ENCODE measurements at places on chromosomes 16 and 17.

- no peak overlapping the region for H3K27ac ChIP-seq
- no peaks in the 10 kb centered on the region for H3K27me3 ChIP-seq
- no peaks in the 10 kb centered on the region for H3K36me3 ChIP-seq
- no peak overlapping the region for H3K4me3 ChIP-seq
- no peaks in the 10 kb centered on the region for H3K4me1 ChIP-seq
These were observed 30.9 kb downstream of the SOCS1 start for GRCh38 chr16:11224894-11225676.

GRCh38 chr17:80761110-80761871 is 216.7 kb downstream of the RPTOR start:
- no peaks in the 10 kb centered on the region for H3K27me3 ChIP-seq
- H3K27ac ChIP-seq: peak overlapping the region; percentile 86
- DNase-seq: no peak

GRCh38 chr17:48718761-48719641 is 3.3 kb downstream of the PRAC1 start:
- H3K36me3 ChIP-seq: no peaks in the 10 kb centered on the region
- H3K27me3 ChIP-seq: peaks cover 94% of the 10 kb centered on the region
- peak overlapping the region; percentile 79 for H3K4me3 ChIP-seq
- H3K27ac ChIP-seq: peak overlapping the region; percentile 98
- DNase-seq: no peak
- H3K4me1 ChIP-seq: peaks cover 36% of the 10 kb centered on the region

GRCh38 chr17:82287868-82288801 is 14.6 kb upstream of the CSNK1D start:
- no peaks in the 10 kb centered on the region for H3K36me3 ChIP-seq
- DNase-seq: no peak
- no peak overlapping the region for H3K27ac ChIP-seq
- no peak overlapping the region for H3K4me3 ChIP-seq
- H3K4me1 ChIP-seq: peaks cover 16% of the 10 kb centered on the region
- no peaks in the 10 kb centered on the region for H3K27me3 ChIP-seq

DNA sequence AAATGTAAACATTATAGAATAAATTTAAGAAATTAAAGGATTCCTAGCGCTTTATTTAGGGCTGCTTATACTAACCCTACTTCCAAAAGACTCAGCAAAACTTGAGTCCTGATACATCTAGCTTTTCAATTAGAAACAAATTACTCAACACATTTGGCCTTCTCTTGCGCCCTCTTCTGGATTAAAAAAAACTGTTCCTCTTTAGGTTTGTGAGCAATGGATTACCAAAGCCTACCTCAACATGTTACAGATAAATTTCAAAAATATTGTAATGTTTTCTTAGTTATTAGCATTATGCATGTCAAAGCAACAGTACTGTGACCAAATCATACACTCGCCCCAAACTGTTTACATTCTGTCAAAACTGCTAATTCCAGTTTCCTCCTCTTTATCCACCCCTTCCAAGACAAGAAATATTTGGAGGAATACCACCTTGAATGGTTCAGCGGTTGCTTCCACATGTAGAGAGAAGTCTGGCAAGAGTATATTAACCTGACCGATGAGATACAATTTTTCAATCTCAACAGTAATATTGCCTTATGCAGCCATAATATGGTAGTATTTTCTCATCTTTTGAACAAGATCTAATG is 2.7 kb downstream of the NUFIP2 start:
- peak overlapping the region; percentile 97 for H3K27ac ChIP-seq
- H3K4me1 ChIP-seq: peaks cover 42% of the 10 kb centered on the region
- peak overlapping the region; percentile 87 for H3K4me3 ChIP-seq
- no peaks in the 10 kb centered on the region for H3K27me3 ChIP-seq

DNA sequence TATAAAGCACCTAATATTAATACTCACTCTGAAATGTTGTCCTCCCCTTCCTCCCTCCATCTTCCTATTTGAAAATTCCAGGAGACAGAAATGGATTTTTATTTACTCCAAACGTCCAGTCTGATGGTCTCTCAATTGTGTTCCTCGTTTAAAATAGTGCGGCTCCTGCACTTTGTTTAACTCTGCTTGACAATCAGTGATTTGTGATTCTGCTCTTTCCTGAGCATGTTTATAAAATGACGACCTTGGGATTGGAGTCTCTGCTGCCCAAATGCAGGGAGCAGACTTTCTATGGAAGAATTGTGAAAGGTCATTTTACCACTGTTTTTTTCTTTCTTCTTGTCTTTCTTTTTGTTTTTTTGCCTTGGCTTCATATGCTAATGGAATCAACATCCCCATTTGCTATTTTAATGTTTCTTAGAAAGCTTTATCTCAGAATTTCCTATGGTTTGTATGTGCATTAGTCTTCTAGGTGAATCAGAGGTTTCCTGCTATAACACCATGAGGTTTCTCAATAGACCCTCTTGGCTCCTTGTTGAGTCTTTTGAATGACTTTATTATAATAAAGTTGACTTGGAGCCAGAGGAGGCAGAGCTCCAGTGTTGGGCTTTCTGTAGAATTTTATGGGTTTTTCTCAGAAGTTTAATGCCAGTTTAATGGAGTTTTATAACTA is 376.5 kb downstream of the CDH11 start:
- no peak overlapping the region for H3K27ac ChIP-seq
- H3K27me3 ChIP-seq: peaks cover 10% of the 10 kb centered on the region
- no peak for DNase-seq

DNA sequence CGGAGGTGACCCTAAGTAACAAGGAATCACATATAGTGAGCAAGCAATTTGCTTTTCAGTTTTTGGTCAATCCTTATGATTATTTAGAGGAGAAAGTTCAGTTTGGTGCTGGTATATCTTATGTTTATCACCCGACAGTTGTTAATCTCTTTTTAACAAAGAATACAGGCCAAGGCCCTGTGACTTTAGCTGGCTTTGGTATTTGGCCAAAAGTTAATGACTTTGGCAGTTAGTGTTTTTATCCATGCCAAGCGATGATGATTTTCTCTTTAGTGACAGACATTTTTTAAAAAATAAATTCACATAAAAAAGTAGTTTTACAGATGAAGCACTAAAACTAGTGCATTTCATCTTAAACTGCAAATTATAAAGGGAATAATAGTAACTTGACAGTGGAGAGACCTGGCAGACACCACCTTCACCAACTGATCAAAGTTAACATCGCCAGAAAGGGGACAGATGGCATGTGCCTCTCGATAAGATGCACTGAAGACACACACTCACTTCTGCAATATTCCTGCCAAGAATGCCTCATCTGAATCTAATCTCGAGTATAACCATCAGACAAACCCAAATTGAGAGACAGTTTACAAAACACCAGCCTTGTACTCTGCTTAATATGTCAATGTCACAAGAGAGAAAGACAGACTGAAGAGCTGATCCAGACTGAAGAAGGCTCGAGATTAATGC is 6.9 kb downstream of the DEXI start:
- H3K27ac ChIP-seq: no peak overlapping the region
- no peak for DNase-seq
- peaks cover 23% of the 10 kb centered on the region for H3K4me1 ChIP-seq
- no peaks in the 10 kb centered on the region for H3K27me3 ChIP-seq

DNA sequence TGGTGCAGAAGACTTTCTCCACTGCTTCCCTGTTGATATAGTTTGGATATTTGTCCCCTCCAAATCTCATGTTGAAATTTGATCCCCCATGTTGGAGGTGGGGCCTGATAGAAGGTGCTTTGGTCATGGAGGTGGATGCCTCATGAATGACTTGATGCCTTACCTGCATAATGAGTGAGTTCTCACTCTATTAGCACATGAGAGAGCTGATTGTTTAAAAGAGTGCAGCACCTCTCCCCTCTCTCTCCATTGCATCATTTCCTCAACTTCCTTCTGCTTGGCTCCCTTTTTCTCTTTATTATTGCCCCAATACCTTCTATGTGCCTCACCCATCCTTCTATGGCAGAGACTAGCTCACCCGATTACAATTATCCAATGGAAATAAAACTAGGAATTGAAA is 90.8 kb upstream of the COX10 start:
- no peak overlapping the region for H3K4me3 ChIP-seq
- no peak overlapping the region for H3K27ac ChIP-seq
- no peaks in the 10 kb centered on the region for H3K27me3 ChIP-seq
- peaks cover 6% of the 10 kb centered on the region for H3K36me3 ChIP-seq

DNA sequence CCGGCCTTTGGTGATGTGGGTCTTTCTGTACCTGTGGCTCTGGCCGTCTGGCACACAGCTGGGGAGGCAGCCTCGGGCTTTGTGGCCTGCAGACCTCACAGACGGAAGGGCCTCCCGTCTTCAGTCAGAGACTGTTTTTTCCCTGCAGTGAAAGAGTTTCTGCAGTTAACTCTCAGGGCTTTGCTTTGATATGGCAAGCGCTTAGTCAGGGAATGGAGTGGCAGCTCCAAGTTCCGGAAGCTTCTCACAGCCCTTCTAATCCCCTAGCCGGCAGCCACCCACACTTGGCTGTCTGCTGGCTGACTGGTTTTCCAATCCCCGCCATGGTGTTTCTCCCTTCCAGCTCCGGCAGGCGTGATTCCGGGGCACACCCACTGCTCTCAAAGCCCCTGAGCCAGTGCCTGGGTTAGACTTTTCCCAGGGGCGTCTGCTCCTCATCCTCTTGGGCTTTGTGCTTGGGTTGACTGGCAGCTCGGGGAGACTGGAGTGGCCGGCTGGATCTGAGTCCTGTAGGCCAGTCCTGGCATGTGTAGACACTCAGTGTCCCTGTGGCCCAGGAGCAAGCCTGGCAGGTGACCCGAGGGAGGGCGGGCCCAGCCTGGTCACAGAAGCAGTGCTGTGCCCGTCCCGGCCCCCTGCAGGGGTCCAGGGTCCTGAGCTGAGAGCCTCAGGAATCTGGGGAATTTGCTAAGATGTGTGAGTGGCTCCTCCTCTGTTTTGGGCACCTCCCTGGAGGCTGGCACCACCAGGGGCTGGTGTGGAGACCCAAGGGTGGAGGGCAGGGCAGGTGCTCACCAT is 29.9 kb downstream of the BAIAP2 start:
- peaks cover 16% of the 10 kb centered on the region for H3K36me3 ChIP-seq
- H3K4me3 ChIP-seq: no peak overlapping the region
- peaks cover 40% of the 10 kb centered on the region for H3K4me1 ChIP-seq
- peak overlapping the region; percentile 79 for H3K27ac ChIP-seq
- DNase-seq: no peak

GRCh38 chr17:43614561-43614960 is 47.2 kb downstream of the MEOX1 start:
- H3K27me3 ChIP-seq: no peaks in the 10 kb centered on the region
- no peak overlapping the region for H3K4me3 ChIP-seq
- H3K36me3 ChIP-seq: no peaks in the 10 kb centered on the region
- H3K4me1 ChIP-seq: peaks cover 2% of the 10 kb centered on the region
- H3K27ac ChIP-seq: no peak overlapping the region
- no peak for DNase-seq

GRCh38 chr16:79980650-79981521 is 380.3 kb upstream of the MAF start:
- H3K4me3 ChIP-seq: no peak overlapping the region
- H3K36me3 ChIP-seq: no peaks in the 10 kb centered on the region
- no peak overlapping the region for H3K27ac ChIP-seq
- no peak for DNase-seq

DNA sequence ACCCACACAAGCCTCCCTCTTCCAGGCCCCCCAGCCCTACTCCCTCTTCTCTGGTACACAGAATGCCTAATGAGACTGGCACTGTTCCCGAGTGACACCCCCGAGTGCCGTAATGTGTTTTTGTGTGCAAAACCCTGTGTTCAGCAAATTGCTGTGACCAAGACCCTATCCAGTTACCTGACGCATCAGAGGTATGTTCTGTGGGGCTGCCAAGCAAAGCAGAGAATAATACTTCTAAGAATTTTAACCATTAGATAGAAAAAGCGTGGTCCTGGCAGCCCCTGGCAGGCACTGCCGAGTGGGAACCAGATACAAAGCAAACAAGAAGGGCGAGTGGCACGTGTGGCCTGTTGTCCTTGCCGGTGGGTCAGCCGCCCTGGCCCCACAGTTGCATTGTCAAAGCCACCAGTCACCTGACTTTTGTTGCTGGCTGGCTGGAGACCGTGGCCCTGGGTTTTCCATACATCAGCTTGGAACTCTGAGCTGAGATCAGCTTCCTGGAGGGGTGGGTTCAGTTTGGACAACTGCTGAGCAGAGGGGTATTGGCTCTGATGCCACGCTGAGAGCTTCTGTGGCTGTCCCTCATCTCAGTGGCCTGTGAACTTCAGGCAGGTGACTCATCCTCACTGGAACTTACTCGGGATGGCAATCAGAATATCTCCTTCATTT is 69.1 kb upstream of the BRD7 start:
- peaks cover 4% of the 10 kb centered on the region for H3K4me1 ChIP-seq
- H3K4me3 ChIP-seq: no peak overlapping the region
- H3K27me3 ChIP-seq: peaks cover 16% of the 10 kb centered on the region
- DNase-seq: no peak
- H3K36me3 ChIP-seq: no peaks in the 10 kb centered on the region
- no peak overlapping the region for H3K27ac ChIP-seq

- H3K4me3 ChIP-seq: no peak overlapping the region
- H3K27me3 ChIP-seq: peaks cover 3% of the 10 kb centered on the region
- DNase-seq: no peak
- H3K4me1 ChIP-seq: peaks cover 17% of the 10 kb centered on the region
These were observed 10.8 kb upstream of the DRG2 start for GRCh38 chr17:18076936-18077335.

- no peak for DNase-seq
- H3K27ac ChIP-seq: no peak overlapping the region
- H3K36me3 ChIP-seq: no peaks in the 10 kb centered on the region
- H3K27me3 ChIP-seq: no peaks in the 10 kb centered on the region
These were observed 2.7 kb upstream of the PRM1 start for GRCh38 chr16:11283820-11284248.

DNA sequence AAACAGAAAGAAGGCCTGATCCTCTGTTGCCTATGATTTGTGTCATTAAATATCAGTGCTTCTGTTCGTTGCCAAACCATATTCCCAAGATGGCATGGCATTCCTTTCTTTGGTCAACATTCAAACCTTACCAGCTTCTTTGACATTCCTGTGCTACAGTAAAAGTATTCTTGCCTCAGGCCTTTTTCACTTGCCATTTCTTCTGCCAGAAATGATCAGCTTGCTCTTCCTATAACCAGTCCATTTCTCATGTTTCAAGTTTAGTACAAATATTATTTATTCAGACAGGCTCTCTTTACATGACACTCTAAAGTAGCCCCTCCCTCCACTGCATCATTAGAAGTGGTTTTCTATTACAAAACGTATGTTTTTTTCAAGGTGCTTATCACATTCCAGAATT is 278.3 kb downstream of the KCNJ2 start:
- no peak overlapping the region for H3K4me3 ChIP-seq
- peaks cover 7% of the 10 kb centered on the region for H3K36me3 ChIP-seq
- DNase-seq: no peak
- H3K27ac ChIP-seq: peak overlapping the region; percentile 18

DNA sequence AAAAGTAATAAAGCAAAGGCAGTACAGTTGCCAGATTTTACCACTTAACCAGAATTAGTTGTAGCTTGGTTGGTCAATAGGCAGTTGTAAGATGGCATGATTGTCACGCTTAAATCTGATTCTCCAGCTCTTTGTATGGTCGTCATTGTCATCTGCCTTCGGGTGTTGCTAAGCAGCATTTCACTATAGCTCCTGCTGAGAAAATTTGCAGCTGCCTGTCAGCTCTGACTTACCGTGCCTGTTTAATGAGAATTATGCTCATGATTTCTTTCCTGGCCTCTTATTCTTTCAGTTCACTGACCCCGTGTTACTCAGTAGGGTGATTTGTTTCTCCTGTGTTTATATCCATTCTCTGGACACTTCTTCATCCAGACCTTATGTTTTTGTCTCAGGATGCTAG is 66.7 kb downstream of the TANGO6 start:
- H3K36me3 ChIP-seq: peaks cover 4% of the 10 kb centered on the region
- no peak for DNase-seq
- H3K4me1 ChIP-seq: peaks cover 4% of the 10 kb centered on the region
- H3K4me3 ChIP-seq: no peak overlapping the region

- H3K4me1 ChIP-seq: peaks cover 52% of the 10 kb centered on the region
- peak overlapping the region; percentile 6 for H3K4me3 ChIP-seq
- no peaks in the 10 kb centered on the region for H3K27me3 ChIP-seq
These were observed 30.9 kb upstream of the CDC42EP4 start for GRCh38 chr17:73342541-73343167.

All from mesothelial cell of epicardium (in vitro differentiated cells).